ENCODE measurements at places on chromosomes 1 and 21.

DNA sequence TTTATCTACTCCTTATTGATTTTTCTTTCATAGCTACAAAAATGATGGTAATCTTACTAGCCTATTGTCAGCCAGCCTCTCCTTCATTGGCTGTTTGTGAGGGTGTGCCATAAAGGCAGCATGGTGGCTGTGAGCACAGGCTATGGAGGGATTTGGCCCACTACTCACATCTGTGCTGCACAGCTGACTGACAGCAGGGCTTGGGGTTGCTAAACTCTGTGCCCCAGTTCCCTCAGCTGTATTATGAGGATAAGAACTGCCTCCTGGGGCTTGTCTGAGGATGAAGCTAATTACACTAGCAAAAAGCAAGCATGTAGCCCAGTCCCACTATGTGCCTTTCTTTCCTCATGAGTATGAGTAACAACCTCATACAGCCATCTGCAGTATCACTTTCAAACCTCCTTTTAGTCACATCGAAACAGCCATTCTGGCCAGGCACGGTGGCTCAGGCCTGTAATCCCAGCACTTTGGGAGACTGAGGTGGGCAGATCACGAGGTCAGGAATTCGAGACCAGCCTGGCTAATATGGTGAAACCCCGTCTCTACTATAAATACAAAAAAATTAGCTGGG, 66.2 kb downstream of the COQ8A start:
- DNase-seq: no peak

DNA sequence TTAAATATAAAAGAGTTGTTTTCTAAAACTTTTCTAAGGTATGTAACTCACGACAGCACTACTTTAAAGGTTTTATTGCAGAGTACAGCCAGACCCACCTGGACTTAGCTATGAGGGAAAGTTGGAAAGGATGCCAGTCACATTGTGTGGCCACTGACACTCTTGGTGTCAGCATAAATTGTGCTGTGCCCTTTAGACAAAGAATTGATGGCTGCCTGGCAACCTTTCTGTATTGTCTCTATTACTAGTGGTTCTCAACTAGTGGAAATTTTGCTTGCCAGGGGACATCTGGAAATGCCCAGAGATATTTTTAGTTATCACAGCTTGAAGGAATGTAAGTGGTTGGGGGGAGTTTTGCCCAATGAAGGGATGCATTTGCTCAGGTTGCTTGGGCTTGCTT, 117.5 kb upstream of the APP start:
- DNase-seq: no peak

DNA sequence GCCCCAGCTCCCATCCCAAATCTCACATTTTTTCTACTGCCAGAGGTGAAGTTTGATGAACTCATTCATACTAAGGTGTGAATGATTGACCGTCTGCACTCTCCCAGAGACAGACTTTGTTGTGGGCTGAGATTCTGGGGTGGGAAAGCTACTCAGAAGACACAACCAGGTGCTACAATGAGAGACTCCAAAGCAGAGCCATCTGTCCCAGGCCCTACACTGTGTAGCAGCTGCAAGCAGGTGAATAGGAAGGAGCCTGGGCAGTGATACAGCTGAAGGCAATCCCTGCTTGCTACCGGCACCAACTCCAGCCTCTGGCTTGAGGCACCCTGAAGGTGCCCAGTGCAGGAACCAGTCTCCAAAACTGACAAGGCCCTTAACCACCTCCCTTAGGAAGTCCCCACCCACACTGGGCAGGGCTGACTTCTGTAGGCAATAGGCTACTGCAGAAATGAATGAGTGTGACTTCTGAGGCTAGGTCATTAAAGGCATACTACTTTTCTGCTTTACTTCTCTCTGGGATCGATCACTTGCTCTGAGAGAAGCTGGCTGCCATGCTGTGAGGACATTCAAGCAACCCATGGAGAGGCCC, 79.7 kb upstream of the RUNX3 start:
- DNase-seq: peak; percentile 63

- DNase-seq: no peak
Measured at GRCh38 chr1:91065337-91065736, 43.5 kb upstream of the ZNF644 start.

DNA sequence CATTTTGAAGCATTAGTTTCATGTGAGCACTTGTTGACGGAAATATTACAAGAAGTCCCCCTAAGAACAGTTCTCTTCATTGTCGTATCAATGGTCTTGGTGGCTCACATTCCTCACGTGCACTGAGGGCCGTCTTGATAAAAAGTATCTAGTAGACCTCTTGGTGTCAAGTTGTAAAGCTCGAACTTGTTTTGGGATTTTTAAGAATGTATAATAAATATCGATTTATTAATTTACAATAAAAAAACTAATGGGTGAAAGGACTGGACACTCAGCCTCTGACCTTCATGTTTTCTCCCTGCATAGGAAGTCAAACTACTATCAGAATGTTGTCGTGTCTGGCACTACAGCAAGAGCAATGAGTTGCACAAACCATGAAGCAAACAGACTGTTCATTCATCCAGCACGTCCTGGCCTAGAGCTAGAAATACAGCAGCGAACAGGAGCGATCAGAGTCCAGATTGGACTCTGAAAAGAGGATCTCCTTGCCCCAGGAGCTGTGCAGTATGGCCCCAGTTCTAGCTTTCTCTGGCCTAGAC, 319.2 kb downstream of the SMYD3 start:
- no peak for DNase-seq

- DNase-seq: no peak
Measured at GRCh38 chr21:26835027-26835713, 10.0 kb downstream of the ADAMTS1 start.

- DNase-seq: no peak
Measured at GRCh38 chr1:32684167-32684811, 18.3 kb downstream of the SYNC start.

DNA sequence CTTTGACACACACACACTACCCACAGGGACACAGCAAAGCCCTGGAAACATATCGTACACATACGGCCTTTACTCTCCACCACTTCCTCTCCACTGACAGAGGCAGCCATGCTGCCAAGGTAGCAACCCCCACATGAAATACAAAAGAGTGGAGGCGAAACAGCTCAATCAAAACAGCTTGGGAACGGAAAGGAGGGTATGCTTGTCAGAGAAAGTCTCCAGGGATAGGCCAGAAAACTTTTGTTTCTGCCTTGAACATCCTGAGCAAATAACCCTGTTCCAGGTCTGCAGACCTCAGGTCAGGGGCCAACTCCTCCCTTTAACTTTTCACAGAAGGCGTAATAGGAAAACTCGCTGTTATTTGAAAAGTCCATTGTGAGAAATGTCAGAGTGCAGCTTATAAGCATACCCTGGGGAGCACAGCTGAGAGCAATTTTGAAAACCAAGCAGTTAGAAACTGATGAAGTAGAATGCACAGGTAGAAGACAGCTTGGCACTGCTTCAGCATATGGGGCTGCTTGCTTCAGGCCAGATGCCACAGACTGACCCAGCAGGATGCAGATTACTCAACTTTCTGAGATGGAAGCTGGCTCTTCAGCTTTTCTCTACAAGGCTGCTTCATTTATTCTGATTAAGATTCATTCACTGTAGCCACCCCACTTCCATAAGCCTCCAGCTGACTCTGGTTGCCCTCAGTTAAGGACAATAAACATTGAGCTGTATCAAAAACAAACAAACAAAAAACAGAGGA, 18.0 kb downstream of the KIAA0319L start:
- no peak for DNase-seq

DNA sequence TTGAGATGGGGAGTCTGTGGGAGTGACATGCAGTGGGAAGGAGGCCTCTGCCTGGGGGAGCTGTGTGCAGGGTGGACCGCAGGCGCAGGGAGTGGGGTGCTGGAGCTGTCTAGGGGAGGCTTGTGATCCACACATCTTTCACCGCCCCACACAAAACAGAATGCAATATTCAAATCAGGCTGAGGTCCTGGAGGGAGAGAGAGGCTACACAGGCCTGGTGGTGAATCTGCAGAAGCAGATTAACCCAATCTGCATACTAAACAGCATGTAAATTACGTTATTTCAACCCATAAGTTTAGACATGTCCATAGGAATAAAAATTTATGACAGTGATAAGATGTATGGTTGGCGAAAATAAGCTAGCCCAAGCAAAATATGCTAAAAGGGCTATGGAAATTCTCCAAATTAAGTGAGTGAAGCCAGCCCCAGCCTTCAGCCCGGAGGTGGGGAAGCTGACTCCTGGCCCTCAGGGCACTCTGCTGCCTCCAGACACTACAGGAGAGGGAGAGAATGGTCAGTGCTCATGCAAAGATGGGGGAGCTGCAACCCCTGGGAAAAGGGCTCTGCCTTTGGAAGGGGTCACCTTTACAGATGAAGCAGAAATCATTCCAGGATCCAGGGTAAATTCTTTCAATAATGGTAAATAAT, 156.2 kb upstream of the CTTNBP2NL start:
- no peak for DNase-seq

DNA sequence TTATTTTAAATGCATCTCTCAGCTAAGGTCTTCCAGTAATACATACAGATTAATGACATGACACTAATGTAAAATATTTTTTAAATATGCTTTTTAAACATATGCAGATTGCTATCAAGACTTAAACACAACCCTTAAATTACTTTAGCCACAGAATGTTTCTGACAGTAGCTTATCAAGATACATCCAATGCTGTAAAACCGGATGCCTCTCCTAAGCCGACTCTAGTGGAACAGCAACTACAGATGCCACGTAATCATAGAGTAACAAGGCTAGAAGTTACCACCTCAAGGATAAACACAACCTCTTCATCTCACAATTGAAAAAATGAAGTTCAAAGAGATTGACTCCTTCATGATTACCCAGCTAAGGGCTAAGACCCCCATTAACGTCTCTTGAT, 68.4 kb downstream of the ZZZ3 start:
- DNase-seq: no peak
